ENCODE measurements at places on chromosomes 12 and 14. TPM values are rescaled to one million over a fixed set of nuclear protein-coding genes. Genes with fewer than 3 reads are reported as not detected.

DNA sequence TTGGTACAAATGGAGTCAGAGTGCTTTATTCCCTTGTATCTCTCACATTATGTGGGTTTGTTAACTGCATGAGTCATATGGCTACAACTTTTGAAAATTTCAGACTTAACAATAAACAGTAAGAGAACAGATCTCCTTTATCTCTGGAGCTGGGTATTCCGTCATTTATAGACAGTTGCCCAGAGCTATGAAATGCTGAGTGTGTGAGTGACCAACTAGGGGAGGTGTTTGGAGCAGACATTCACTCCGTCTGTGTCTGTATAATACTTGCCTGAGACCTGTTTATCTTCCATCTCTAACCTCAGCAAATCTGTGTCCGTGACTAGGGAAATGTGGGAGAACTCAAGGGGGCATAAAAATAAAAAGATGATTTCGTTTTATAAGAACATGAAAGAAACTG, 279.9 kb upstream of the FAR2 start:
- H3K4me3 ChIP-seq: no peak overlapping the region
- DNase-seq: no peak
- H3K27ac ChIP-seq: no peak overlapping the region
- no peaks in the 10 kb centered on the region for H3K36me3 ChIP-seq
- H3K4me1 ChIP-seq: no peaks in the 10 kb centered on the region

- H3K4me3 ChIP-seq: no peak overlapping the region
- H3K4me1 ChIP-seq: no peaks in the 10 kb centered on the region
- no peak overlapping the region for H3K27ac ChIP-seq
Observed at GRCh38 chr12:19074700-19075099, 54.8 kb upstream of the PLEKHA5 start.

- no peaks in the 10 kb centered on the region for H3K36me3 ChIP-seq
- H3K27ac ChIP-seq: no peak overlapping the region
- H3K27me3 ChIP-seq: peaks cover 2% of the 10 kb centered on the region
Observed at GRCh38 chr14:30243207-30243606, 315.6 kb upstream of the PRKD1 start.

DNA sequence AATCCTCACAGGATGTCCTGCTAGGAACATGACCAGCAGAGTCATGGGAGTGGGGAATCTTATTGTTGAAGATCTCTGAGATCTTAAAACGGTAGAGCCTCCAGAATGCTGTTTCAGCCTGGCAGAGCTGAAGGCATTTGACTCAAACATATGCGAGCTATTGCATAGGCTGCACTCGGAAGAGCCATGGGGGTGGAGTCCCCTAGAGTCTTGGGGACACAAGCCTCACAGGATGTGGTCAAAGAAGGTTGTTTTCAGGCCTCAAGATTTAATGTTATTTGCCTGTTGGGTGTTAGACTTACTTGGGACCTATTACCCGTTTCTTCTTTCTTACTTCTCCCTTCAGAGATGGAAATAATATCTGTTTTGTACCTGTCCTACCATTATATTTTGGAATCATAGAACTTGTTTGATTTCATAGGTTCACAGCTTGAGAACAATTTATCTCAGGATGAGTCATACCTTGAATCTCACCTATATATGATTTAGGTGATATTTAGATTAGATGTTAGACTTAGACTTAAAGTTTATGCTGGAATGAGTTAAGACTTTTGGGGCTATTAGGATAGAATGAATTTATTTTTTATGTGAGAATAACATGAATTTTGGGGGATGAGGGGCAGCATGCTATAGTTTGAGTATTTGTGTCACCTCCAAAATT, 172.2 kb upstream of the ATP2B1 start:
- H3K27me3 ChIP-seq: peaks cover under 1% of the 10 kb centered on the region

GRCh38 chr14:97039717-97040363, 242.7 kb downstream of the VRK1 start:
- no peak for DNase-seq
- no peak overlapping the region for H3K27ac ChIP-seq
- no peaks in the 10 kb centered on the region for H3K4me1 ChIP-seq
- H3K36me3 ChIP-seq: no peaks in the 10 kb centered on the region
- no peak overlapping the region for H3K4me3 ChIP-seq
- peaks cover 8% of the 10 kb centered on the region for H3K27me3 ChIP-seq

KRT78 gene
- not detected for polyA plus RNA-seq
